Caki2 (cell line): ENCODE measurements at places on chromosomes 11 and 22.
A peak's percentile ranks its signal among the peaks of the same experiment; 100 is the strongest.

GRCh38 chr22:28949788-28950187, 66.4 kb downstream of the ZNRF3 start:
- DNase-seq, result no peak

- no peak for DNase-seq
These were observed 176.1 kb downstream of the DBX1 start for GRCh38 chr11:19984048-19984742.

- peak; percentile 12 for DNase-seq
These were observed 726.7 kb downstream of the METTL15 start for GRCh38 chr11:28834877-28835276.

GRCh38 chr22:26684168-26684567, 26.8 kb downstream of the MIAT start:
- DNase-seq, result no peak

- DNase-seq, result no peak
These were observed 116.4 kb downstream of the ZNF280B start for GRCh38 chr22:22392131-22392530.

DNA sequence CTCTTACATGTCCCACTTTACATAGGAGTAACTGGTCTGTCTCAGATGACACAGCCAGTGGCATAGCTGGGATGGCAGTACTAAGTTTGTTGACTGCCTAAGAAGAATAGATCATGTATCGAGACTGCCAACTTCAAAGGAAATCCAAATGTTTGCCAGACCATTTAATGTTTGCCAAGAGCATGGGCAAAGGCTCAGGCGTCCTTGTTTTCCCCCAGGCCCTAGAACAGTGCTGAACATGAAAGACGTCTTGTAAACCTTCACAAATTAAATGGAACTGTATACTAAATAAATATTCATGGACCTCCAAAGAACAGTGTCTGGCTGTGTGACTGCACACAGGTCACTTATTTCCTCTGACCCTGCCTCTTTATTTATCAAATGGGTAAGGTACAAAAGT, 234.7 kb upstream of the CCDC90B start:
- DNase-seq, result no peak

GRCh38 chr11:36469063-36469462, 41.0 kb downstream of the TRAF6 start:
- DNase-seq, result no peak

DNA sequence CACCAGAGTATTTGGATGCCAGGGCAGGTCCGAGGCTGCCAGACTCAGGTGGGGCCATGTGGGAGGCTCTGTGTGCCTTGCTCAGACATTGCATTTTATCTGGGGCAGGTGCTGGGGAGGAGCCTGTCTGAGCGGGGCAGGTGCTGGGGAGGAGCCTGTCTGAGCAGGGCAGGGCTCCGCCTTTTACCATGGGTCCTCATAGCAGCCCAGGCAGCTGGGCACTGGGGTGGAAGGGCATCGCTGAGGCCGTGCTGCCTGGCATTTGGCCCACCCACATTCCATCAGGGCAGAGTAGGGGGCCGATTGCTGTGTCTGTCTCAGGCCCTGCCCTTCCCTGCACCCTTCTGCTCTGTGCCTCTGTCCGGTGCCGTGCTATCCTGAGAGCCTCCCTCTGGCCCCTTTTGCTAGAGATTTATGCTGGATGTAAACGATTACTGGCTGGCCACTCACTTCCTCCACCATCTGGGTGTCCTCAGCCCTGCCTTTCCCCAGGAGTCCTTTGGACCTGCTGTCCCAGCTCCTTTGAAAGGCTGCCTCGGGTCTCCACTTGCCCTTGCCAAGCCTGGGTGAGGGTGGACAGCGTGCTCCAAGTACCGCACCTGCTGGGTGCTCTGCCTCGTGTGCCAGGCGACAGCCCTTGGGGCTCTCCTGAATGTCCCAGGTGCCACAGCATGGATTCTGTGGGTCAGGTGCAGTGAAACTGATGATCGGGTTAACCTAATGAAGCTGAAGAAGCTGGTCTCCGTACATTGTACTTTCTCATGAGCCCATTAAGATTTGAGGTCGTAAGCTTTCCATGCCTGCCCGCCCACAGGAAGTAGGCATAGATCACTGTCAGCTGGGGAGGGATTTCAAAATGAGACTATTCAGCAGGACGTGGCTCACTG, 281.6 kb downstream of the TBC1D22A start:
- DNase-seq, result peak; percentile 28

- no peak for DNase-seq
These were observed 82.6 kb downstream of the PARVA start for GRCh38 chr11:12459865-12460444.

GRCh38 chr11:64135711-64136110, 30.2 kb downstream of the MACROD1 start:
- no peak for DNase-seq

DNA sequence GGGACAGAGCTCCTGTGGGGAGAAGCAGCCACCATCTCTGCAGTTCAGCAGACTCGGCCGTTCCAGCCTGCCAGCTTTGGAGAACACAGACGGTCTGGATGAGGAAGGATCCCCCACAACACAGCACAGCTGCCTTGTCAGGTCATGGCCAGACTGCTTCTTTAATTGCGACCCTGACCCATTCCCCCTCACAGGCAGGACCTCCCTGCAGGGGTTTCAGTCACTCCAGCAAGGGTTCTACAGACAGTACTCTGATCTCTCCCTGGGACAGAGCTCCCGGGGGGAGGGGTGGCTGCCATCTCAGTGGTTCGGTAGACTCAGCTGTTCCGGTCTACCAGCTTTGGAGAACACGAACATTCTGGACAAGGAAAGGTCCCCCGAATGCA, 173.5 kb downstream of the TTC28 start:
- no peak for DNase-seq

GRCh38 chr11:17508791-17509190, 32.1 kb upstream of the ABCC8 start:
- DNase-seq, result peak; percentile 21

DNA sequence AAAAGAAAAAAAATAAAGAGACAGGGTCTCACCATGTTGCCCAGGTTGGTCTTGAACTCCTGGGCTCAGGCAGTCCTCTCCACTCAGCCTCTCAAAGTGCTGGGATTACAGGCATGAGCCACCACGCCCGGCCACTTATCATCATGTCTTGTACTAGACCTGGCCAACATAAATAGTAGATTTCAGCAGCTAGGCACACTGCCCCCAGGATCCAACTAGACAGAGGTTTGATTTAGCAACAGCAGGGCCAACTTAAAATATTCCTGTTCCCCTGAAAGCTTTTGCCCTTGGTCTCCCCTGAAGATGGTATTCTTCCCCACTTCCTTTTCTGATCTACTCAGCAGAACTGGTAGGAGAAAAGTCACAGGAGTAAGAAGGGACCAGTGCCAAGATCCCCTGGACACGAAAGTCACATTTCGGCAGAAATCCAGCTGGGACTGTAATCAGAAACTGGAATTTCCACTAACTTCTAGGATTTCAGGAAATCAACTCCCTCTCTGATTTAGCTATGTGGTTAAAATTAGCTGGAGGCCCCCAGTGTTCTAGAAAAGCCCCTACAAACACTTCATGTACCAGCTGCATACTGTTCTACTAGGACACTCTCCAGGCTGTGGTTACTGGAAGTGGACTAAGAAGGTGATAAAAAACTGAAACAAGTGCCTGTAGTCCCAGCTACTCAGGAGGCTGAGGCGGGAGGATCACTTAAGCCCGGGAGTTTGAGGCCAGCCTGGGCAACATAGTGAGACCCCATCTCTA, 8.9 kb upstream of the PPP2R1B start:
- no peak for DNase-seq

GRCh38 chr11:119700536-119701346, 28.3 kb downstream of the NECTIN1 start:
- DNase-seq, result no peak

GRCh38 chr11:48041877-48042695, 61.7 kb downstream of the PTPRJ start:
- no peak for DNase-seq

- no peak for DNase-seq
These were observed 443.9 kb downstream of the MIAT start for GRCh38 chr22:27101288-27101687.

DNA sequence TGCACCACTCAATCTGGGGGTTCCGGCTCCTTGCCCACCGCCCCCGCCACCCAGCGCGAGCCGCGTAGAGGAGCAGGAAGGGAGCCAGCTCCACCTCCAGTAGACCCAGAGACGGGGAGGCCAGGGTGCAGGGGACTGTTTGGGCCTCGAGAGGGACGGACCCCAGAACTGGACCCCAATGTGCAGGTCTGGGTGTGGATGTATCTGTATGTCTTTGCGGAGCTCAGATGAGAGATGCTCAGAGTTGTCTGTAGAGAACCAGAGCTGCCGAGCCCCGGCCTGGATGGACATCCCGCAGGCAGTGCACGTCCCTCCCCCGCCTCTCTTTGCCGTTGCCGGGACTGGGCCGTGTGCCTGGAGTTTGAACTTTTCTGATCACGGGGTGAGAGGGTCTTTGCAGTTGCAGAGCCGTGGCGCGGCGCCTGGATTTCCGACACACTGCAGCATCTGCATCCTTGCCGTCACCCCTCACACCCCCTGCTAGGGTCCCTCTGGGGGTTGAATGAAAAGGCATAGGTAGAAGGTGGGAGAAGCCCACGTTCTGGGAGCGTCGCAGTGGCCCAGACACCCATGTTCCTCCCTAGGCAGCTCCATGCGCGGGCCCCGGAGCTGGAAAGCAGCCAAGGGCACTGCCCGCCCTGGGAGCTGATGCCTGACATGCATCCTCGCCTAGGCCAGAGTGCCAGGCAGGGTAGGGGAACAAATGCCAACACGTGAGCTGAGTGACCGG, 105.2 kb downstream of the KCNQ1 start:
- DNase-seq, result no peak

DNA sequence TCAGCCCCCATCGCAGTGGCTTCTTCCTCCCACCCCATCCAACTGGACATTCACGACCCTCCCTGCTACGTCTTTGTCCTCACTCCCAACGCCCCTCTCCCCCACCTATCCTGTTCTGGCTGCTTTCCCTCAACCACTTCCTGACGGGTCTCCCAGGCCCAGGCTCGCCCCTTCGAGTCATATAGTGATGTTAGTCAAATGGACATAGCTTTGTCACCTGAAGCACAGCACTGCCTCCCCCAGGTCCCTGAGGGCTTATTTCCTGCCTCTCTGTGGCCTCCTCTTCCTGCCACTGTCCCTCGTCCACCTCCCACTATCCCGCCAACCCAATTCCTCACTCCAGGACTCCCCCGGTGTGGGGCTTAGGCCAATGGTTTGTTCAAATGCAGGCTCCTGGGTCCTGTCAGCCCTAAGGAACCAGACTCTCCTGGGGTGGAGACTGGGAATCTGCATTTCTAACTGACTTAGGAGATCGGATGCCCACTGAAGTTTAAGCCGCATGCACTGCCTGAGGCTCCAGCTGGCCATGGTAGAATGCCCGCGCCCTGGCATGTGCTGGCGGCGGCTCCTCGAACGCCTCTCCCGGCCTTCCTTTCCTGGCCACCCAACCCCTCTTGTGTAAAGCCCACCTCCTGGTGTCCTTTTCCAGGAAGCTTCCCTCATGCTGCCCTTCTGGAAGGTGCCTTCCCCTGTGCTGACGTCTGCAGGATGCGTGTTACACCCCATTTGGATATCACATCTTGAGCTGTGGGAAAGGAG, 18.3 kb downstream of the SUN2 start:
- DNase-seq, result no peak

GRCh38 chr11:119592642-119593041, 136.4 kb downstream of the NECTIN1 start:
- no peak for DNase-seq

DNA sequence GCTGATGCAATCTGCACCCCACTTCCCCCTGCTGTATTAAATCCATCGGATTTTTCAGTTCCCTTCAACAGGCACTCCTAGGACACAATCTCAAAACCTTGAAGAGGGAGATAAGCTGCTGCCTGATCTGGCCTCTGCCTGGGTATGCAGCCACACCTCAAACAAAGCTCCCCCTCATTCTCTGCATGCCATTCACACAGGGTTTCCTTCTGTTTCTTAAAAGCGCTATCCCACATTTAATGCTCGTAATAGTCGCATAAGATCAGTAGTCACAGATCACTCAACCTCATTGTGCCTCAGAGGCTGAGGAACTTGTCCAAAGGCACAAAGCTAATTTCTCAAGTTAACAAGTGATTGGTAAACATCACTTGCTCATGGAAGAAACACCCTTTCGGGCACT, 34.0 kb downstream of the UQCR10 start:
- DNase-seq, result no peak

DNA sequence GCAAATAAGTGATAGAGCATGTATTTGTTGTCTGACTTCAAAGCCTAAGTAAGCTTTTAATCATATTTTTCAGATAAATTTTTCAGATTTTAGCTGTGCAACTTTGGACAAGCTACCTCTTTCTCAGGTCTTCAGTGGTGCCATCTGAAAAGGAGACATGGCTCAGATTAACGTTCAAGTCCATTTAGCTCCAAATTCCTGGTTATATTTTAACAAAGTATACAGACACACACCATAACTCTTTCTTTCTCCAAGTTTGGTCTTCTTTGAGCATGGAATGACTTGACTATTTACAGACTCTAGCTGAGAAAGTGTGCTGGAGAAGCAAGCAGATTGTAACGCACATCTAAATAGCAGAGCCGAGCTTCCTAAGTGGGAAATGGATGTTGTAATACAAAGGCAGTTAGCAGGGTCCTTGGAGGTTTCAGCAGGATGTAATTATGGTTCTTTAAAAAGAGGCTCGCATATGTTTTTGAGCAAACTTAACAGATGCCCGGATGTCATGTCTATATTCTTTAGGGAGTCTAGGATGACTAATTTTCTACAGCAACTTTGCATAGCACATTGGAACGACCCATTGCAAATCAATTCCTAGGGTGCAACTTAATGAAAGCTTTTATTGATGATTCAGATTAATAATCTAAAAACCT, 128.1 kb upstream of the E2F8 start:
- no peak for DNase-seq

GRCh38 chr11:40168414-40168813, 1291.0 kb downstream of the LRRC4C start:
- no peak for DNase-seq

GRCh38 chr11:135043434-135043833, 631.4 kb upstream of the B3GAT1 start:
- DNase-seq, result no peak

- no peak for DNase-seq
These were observed 17.0 kb downstream of the DIXDC1 start for GRCh38 chr11:111954154-111954553.

GRCh38 chr11:106197438-106197837, 120.0 kb downstream of the AASDHPPT start:
- DNase-seq, result no peak

GRCh38 chr11:128841461-128842072, 25.5 kb downstream of the KCNJ1 start:
- DNase-seq, result no peak

GRCh38 chr22:22714600-22715335, 70.4 kb downstream of the GGTLC2 start:
- no peak for DNase-seq

GRCh38 chr11:103050351-103050750, 41.6 kb downstream of the DCUN1D5 start:
- no peak for DNase-seq

GRCh38 chr11:67167091-67167490, 48.0 kb downstream of the KDM2A start:
- DNase-seq, result no peak

DNA sequence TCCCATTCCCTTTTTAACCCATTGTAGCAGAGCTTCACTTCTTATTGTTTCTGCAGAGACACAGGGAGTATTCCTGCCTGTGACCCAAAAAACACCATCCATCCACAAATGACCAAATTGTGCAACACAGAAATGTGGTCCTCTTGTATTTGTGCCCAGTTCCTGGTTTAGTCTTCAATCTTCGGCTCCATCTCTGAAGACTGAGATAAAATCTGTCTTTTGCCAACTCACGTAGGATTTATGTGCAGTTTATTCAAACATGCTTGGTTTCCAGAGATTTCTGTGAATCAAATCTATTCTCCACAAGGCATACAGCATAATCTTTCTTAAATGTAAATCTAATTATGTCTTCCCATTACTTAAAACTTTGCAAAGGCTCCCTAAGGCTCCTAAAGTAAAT, 307.0 kb downstream of the AASDHPPT start:
- no peak for DNase-seq
